ENCODE measurements at places on chromosomes 16 and 17.

- no peak for DNase-seq
Measured at GRCh38 chr16:64312980-64313379, 808.9 kb downstream of the CDH11 start.

DNA sequence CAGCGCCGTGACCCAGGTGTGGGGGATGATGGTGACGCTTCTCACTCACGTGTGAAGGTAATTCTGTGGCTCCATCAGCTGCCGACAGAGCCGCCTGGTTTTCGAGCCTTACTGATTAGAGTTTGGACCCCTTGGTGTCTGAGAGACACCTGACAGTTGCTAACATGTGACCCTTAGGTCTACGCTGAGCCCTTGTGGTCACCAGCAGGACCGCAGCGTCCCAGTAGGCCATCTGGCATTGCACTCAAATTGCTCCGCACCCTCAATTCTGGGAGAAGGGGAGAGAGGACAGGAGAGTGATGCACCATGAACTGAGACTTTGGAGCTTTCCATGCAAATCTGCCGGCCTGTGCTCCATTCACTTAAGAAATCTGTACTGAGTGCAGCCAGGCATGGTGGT, 2.5 kb downstream of the FLYWCH1 start:
- no peak for DNase-seq

DNA sequence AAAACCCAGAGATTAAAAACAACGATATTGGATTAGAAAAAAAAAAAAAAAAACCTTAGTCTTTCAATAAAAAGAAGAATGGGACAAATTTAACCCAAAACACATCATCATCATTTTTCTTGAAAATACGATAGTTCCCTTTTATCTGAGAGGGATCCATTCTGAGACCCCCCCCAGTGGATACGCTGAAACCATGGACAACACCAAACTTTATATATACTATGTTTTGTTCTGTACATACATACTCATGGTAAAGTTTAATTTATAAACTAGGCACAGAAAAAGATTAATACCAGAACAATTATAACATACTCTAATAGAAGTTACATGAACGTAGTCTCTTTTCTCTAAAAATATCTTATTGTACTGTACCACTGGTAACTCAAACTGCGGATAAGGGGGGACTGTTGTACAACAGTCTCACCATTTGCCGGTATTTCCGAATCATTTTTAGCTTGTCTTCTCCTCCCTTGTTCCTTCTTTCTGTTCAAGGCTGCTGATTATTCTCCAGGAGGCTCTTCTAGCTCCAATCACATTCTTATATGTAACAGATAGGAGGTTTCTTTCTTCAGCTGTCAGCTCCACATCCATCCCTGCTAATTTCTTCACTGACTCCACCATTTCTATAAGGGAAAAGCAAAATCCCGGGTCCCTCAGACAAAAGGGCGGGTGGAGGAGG, 37.0 kb downstream of the RNF135 start:
- DNase-seq, result no peak

- DNase-seq, result no peak
Measured at GRCh38 chr17:76538941-76539570, 788 bp upstream of the PRCD start.

DNA sequence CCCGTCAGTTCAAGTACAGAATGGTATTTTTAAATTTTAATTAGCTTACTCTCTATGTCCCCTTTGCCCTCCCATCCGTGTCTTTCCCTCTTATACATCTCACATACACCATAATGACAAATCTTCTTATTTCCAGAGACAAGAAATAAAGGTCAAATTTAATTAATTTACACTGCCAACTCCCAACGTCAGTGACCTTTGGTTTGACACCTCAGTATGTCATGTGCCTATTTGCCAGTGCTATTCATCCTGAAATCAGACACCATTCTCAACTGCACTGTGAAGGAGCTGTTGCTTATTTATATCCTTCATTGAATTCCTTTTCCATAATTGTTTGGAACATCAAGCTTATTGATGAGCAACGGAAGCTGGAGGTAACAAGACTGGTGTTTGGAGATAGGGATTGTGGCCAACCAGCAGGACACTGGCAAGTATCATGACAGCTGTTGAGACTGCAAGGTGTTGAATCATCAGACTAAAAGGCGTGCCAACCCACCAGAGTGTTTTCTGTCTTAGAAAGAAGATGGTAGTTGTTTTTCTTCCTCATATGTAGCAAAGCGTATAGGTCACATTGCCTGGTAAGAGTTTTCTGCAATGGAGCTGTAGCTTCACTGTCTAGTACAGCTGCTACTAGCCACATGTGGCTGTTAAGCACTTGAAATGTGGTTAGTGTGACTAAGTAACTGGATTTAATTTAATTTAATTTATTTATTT, 12.5 kb downstream of the CALCOCO2 start:
- no peak for DNase-seq

- DNase-seq, result no peak
Measured at GRCh38 chr17:34249061-34249460, 6.0 kb upstream of the CCL2 start.

DNA sequence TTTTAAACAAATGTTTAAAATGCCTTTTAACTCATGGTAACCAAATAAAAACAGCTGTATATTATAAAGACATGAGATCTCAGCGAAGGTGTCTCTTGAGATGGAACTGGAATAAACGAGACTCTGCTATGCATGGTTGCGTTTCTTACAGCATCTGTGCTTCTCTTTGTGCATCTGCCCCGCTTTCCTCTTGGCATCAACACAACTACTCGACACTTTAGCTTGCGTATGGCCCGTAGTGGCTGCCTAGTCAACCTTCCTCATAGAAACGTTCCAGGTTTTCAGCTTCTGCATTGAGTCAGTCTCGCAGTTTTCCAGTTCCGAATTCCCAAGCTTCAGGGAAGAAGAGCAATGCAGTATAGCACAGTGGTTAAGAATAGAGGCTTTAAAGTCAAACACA, 214.9 kb downstream of the CEP112 start:
- DNase-seq, result no peak

DNA sequence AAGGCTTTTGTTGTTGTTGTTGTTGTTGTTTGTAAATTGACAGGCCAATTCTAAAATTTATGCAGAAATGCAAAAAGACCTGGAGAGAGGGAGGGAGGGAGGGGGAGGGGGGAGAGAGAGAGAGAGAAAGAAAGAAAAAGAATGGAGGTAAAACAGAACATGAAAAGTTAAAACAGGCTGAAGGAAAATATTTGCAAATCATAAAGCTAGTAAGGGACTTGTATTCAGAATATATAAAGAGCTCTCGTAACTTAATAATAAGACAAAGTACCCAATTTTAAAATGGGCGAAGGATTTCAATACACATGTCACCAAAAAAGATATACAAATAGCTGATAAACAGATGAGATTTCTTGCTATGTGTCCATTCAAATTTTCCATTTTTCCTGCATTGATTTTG, 15.4 kb downstream of the TNRC6C start:
- no peak for DNase-seq

DNA sequence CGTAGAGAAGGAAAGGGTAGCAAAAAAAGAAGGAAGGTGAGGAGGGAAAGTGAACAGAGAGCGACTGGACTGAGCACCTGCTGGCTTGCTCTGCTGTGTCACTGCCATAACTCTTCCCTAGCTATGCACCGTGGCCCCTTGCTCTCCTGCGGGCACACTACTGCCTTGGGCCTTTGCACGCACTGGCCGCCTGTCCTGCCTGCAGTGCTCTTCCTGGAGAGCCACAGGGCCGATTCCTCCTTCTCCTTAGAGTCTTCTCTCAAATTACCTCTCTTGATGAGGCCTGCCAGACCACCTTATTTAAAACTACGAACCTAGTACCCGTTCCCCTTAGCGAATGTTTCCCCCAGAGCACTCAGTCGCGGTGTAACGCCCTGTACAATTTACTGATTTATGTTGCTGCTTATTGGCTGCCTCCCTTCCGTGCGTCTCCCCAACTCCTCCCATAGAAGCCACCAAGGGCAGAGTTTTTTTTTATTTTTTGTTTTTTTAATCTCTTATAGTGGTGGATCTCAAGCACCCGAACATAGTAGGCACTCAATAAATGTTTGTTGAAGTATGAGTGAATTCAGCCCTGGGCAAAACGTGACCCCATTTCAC, 70.3 kb downstream of the RAI1 start:
- no peak for DNase-seq

- no peak for DNase-seq
Measured at GRCh38 chr17:48749621-48750553, 21.3 kb upstream of the HOXB13 start.

GRCh38 chr17:258045-258734, 76.7 kb upstream of the DOC2B start:
- DNase-seq, result no peak

GRCh38 chr17:2777242-2777867, 18.9 kb upstream of the RAP1GAP2 start:
- no peak for DNase-seq

DNA sequence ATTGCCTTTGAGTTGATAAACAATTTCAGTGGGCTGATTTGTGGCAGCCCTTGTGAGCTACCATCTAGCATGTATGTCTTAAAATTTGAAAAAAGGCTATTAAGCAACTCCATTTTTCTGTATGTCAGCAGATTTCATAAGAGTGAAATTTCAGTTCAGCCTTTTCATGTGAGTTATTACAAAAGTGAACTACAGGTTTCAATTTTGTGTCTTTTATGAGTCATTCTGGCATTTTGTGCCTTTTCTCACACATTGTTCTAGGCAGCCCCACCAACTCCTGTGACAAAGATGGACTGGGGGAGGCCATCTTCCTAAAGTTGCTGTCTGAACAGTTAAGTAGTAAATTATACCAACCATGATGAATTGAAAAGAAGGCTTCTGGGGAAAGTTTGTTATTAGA, 52.1 kb downstream of the USP10 start:
- DNase-seq, result no peak

DNA sequence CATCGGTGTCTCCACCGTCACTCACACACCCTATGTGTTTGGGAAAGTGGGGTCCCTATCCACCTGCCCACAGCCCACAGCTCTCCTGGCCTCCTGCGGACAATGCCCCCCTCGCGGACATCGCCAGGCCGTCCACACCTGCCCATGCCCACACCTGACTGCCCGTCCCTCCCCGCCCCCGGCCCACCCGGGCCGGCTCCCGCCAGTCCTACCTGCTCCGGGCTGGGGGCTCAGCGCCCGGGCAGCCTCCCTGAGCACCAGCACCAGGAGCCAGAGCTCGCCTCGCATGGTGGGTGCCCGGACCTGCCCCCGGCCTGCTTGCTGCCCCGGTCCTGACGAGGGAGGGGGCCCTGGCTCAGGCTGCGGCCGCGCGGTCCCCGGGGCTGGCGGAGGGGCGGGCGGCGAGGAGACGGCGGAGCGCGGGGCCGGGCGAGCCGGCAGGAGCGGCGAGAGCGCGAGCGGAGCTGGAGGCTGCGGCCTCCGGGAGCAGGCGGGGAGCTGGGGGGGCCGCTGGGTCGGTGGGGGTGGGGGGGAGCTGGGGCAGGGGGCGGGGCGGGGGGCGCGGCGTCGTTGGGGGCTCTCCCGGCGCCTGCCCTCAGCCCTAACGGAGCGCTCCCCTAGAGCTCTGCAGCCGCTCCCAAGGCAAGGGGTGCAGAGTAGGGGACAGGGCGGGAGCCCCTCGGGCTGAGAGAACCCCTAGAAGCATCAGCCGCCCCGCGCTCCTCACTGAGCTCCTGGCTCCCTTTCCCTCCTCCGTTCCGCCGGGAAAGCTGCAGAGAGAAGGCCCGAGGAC, at the start of gene PLXDC1:
TSS of gene PLXDC1 (minus strand) at position 488 of the 793 bp plus-strand sequence. CDS start at position 288, 200 bp downstream.
- DNase-seq, result no peak

- DNase-seq, result no peak
Measured at GRCh38 chr16:77721752-77722308, 484 bp upstream of the NUDT7 start.

DNA sequence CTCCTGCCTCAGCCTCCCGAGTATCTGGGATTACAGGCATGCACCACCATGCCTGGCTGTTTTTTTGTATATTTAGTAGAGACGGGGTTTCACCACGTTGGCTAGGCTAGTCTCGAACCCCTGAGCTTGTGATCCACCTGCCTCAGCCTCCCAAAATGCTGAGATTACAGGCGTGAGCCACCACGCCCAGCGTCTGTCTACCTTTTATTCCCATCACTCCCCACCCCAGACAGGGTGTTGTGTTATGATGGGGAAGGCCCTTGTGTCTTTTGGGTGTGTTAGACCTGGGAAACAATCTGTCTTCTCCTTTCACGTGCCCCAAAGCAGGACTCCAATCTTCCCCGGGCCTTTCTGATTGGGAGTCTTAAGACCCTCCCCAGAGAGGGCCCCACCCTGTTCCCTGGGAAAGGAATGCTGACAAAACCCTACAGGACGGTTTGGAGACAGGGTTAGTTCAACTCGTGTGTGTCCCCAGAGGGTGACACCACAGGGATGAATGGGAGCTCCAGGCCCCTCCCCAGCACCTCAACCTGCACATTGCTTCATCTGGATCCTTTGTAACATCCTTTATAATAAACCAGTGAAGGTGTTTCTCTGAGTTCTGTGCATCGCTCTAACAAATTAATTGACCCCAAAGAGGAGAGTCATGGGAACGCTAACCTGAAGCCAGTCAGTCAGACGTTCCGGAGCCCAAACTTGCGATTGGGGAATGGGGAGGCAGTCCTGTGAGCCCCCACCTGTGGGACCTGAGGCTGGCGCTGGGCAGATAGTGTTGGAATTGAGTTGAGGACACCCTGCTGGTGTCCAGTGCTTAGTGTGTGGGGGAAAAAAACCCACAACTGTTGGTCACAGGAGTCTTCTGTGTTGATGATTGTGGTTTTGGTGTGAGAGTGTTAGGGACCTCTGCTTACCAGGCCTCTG, 3.2 kb upstream of the ELOB start:
- no peak for DNase-seq

GRCh38 chr17:79105937-79106336, 31.3 kb downstream of the ENGASE start:
- no peak for DNase-seq

DNA sequence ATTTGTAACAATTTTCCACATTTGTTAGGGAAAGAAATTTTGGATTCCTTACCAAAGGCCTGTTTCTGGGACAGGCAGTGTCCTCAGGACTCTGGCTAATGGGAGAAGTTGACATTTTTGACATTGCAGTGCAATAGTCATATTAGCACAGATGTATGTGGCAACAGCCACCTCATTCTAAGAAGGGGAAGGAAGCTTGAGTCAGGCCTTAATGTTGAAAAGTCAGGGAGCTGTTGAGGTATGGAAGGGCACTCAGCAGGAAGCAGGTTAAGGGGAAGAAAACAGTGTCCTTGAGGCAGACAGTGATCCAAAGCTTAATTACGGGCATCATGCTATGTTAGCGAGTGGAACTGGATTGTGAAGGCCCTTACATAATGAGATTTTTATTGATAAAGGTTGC, 20.9 kb downstream of the AKTIP start:
- DNase-seq, result no peak

- no peak for DNase-seq
Measured at GRCh38 chr17:9204637-9205329, 183.5 kb downstream of the NTN1 start.

DNA sequence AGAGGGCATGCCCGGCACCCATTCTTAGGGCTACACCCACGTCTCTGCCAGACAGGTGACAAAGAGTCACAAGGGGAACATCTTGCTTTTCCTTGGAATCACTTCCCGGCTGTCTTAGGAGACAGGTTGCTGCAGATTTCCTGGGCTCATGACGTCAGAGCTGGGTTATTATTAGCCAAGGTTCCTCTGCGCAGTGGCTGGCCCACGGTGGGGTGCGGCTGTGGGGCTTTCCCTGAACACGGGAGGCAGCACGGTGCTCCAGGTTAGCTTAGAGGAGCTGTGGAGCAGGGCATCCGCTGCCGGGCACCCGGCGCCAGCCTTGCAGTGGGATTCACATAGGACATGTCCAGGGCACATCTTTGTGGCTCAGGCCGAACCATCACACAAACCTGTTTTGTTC, 118.0 kb upstream of the PLCG2 start:
- DNase-seq, result no peak

GRCh38 chr16:24745791-24746190, 16.3 kb downstream of the TNRC6A start:
- DNase-seq, result no peak

GRCh38 chr17:62700964-62701705, 73.7 kb downstream of the MRC2 start:
- no peak for DNase-seq

- no peak for DNase-seq
Measured at GRCh38 chr16:31486045-31486444, 3.1 kb downstream of the SLC5A2 start.
